ENCODE measurements at places on chromosomes 12 and 14.
A peak's percentile ranks its signal among the peaks of the same experiment; 100 is the strongest.

GRCh38 chr14:38211255-38211735 is 3.6 kb downstream of the SSTR1 start:
- no peak overlapping the region for H3K4me3 ChIP-seq
- H3K27me3 ChIP-seq: peaks cover 45% of the 10 kb centered on the region
- H3K4me1 ChIP-seq: peaks cover 7% of the 10 kb centered on the region
- DNase-seq: no peak

- peaks cover 28% of the 10 kb centered on the region for H3K4me1 ChIP-seq
- H3K4me3 ChIP-seq: peak overlapping the region; percentile 88
- no peaks in the 10 kb centered on the region for H3K27me3 ChIP-seq
These were observed 387 bp upstream of the IPO8 start for GRCh38 chr12:30696103-30696408.

GRCh38 chr14:34845869-34846268 is 29.3 kb downstream of the BAZ1A start:
- H3K4me3 ChIP-seq: no peak overlapping the region
- H3K27me3 ChIP-seq: no peaks in the 10 kb centered on the region
- DNase-seq: no peak
- H3K36me3 ChIP-seq: no peaks in the 10 kb centered on the region
- H3K4me1 ChIP-seq: peaks cover 8% of the 10 kb centered on the region

DNA sequence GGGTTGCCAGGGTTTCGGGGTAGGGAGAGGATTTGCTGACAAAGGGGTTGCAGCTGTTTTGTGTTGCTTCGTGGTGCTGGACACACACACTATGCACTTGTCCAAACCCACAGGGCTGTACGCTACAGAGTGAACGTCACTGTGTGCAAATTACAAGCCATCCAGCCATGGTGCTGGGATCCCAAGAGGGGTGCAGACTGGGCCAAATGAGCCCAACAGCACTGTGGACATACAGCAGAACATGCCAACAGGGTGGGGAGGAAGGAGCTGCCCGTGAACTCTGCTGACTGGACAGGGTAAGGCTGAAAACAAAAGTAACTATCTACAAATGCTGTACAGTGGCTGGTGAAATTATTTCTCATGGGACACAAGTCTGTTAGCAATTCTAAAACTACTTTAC is 25.2 kb downstream of the POLE start:
- no peaks in the 10 kb centered on the region for H3K4me1 ChIP-seq
- no peaks in the 10 kb centered on the region for H3K27me3 ChIP-seq
- H3K4me3 ChIP-seq: no peak overlapping the region
- no peak overlapping the region for H3K27ac ChIP-seq
- peaks cover 29% of the 10 kb centered on the region for H3K36me3 ChIP-seq

GRCh38 chr14:79011091-79011919 is 841.1 kb downstream of the NRXN3 start:
- H3K36me3 ChIP-seq: no peaks in the 10 kb centered on the region
- no peak overlapping the region for H3K27ac ChIP-seq
- peak; percentile 6 for DNase-seq
- peaks cover 13% of the 10 kb centered on the region for H3K27me3 ChIP-seq

- no peak overlapping the region for H3K27ac ChIP-seq
- no peak overlapping the region for H3K4me3 ChIP-seq
- no peaks in the 10 kb centered on the region for H3K4me1 ChIP-seq
- peaks cover 89% of the 10 kb centered on the region for H3K27me3 ChIP-seq
These were observed 19.8 kb upstream of the SMUG1 start for GRCh38 chr12:54208591-54208990.

DNA sequence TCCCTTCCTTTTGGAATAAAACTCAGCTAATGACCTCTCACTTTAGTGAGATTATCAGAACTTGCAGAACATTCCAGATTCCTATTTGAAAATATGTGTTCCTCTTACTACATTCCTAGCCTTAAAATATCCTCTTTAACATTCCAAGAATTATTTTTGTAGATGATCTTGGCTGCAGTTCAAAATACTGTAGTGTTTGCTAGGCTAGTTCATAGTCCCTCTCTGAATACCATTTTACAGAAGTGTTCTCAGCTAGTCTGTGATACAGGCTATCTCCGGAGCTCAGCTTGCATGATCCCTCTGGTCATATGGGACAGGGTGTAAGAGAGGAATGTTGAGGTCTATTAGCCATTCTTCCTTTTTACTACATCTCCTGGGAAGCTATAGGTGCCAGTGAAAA is 17.6 kb upstream of the GPR33 start:
- DNase-seq: no peak
- no peaks in the 10 kb centered on the region for H3K4me1 ChIP-seq
- H3K36me3 ChIP-seq: no peaks in the 10 kb centered on the region
- H3K27me3 ChIP-seq: peaks cover 18% of the 10 kb centered on the region

DNA sequence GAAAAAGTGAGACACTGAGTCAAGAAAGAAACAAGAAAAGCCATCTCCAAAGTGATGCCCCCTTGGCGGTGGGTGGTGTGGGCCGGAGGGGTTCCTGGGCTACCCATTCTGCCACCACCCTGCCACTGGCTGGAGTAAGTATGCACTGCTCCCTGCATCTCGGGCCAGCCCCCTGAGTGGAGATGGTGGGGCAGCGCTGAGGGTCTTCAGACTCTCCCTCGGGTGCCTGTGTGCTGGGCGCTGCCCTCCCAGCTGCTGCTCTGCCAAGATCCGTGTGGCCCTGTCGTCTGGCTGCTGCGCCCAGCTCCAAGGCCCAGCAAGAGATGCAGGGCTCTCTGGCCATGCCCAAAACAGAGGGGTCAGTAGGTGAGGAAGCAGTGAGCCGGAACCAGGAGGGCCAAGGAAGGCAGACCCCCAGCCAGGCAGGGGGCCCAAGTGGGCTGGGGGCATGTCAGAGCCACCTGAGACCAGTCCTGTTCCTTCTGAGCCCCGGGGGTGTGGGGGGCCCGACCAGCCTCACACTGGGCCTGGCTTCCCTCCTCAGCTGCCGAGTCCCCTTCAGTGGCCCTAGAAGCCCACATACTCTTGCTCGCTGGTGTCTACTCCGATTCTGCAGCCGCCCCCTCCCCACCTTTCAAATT is 5.2 kb downstream of the GPR132 start:
- no peak for DNase-seq
- H3K4me3 ChIP-seq: no peak overlapping the region
- H3K36me3 ChIP-seq: peaks cover 25% of the 10 kb centered on the region
- H3K27ac ChIP-seq: no peak overlapping the region
- peaks cover 9% of the 10 kb centered on the region for H3K4me1 ChIP-seq

GRCh38 chr14:88473791-88474190 is 81.0 kb downstream of the PTPN21 start:
- no peak overlapping the region for H3K4me3 ChIP-seq
- no peaks in the 10 kb centered on the region for H3K27me3 ChIP-seq
- peaks cover 3% of the 10 kb centered on the region for H3K4me1 ChIP-seq

GRCh38 chr12:64729909-64730587 is 29.2 kb downstream of the GNS start:
- no peak overlapping the region for H3K27ac ChIP-seq
- DNase-seq: no peak
- H3K36me3 ChIP-seq: peaks cover 17% of the 10 kb centered on the region

GRCh38 chr14:80212023-80212397 is 706 bp upstream of the DIO2 start:
- no peaks in the 10 kb centered on the region for H3K4me1 ChIP-seq
- H3K36me3 ChIP-seq: peaks cover 4% of the 10 kb centered on the region
- DNase-seq: no peak
- H3K4me3 ChIP-seq: peak overlapping the region; percentile 62

DNA sequence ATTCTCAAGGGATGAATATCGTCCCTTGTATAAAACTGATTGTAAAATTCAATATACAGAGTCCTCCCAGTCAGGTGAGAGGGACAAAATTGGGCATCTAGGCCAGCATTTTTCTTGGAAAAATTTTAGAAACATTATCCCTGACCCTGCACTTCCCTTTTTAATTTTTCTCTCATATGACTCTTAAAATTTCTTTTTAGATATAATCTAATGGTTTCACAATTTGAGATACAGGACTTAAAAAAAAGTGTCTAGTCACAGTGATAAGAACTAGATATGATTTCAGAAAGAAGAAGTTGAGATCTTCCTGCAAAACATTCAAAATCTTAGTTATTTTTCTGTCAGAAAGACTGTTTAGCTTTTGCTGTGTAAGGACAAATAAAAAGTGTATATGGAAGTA is 270.8 kb upstream of the PPFIA2 start:
- H3K4me1 ChIP-seq: no peaks in the 10 kb centered on the region
- no peak overlapping the region for H3K4me3 ChIP-seq
- no peaks in the 10 kb centered on the region for H3K27me3 ChIP-seq

DNA sequence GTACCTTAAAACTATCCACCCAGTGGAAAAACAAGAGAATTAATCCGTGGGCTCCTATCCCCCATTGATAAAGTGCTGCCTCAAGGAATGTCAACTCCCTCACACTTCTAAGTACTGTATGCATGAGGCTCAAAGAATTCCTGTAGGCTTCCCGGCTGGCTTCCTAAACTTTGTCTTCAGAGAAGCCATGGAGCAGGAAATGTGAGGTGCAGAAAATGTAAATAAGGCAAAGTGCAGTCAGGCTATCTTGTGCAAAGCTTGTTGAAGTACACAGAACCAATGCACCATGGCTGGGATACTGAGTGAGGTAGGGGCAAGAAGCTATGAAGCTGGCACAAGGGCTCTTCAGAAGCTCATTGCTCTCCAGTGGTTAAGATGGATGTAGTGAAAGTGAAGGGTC is 611.0 kb downstream of the FSCB start:
- H3K27ac ChIP-seq: no peak overlapping the region
- H3K4me1 ChIP-seq: no peaks in the 10 kb centered on the region
- H3K4me3 ChIP-seq: no peak overlapping the region
- DNase-seq: no peak
- H3K36me3 ChIP-seq: no peaks in the 10 kb centered on the region

DNA sequence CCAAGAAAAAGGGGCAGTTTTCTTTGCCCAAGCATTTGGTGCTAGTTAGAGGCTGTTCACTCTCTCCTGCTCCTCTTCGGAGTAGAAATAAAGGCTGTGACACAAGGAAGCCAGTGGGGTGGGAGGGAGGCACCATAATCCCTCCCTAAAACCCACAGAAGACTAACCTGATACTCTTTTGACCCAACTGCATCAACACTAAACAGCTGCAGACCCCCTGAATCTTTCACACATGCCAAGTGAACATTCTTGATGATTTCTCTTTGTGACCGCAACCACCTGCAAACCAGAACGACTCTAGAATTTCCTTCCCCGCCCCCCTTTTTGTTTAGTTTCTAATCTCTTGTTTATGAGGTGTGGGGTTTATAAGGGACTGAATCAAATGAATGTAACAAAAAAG is 175.8 kb upstream of the BCL2L14 start:
- H3K4me1 ChIP-seq: peaks cover 5% of the 10 kb centered on the region
- H3K36me3 ChIP-seq: peaks cover 37% of the 10 kb centered on the region

DNA sequence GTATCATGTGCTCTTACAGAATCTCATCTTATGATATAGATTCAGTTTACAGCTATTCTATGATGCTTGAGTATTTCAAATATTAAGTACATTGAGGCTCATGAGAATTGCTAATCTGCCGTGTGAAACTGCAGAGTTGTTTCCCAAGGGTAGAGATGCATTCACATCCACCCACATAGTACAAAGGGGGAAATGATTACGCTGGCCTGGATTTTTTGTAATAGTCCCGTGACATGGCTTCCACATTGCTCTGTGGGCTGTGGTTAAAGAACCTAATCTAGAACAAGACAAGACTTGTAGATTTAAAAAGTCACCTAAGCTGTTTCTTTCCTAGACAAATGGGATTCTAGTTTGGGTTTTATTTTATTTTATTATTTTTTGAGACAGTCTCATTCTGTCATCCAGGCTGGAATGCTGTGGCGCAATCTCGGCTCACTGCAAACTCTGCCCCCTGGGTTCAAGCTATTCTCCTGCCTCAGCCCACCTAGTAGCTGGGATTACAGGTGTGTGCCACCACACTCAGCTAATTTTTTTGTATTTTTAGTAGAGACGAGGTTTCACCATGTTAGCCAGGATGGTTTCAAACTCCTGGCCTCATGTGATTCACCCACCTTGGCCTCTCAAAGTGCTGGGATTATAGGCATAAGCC is 13.0 kb upstream of the RIOX1 start:
- no peaks in the 10 kb centered on the region for H3K27me3 ChIP-seq
- no peaks in the 10 kb centered on the region for H3K4me1 ChIP-seq
- no peaks in the 10 kb centered on the region for H3K36me3 ChIP-seq
- no peak for DNase-seq
- no peak overlapping the region for H3K4me3 ChIP-seq
- no peak overlapping the region for H3K27ac ChIP-seq

- H3K36me3 ChIP-seq: peaks cover 6% of the 10 kb centered on the region
- no peak overlapping the region for H3K4me3 ChIP-seq
- H3K27ac ChIP-seq: no peak overlapping the region
- no peaks in the 10 kb centered on the region for H3K27me3 ChIP-seq
- H3K4me1 ChIP-seq: no peaks in the 10 kb centered on the region
These were observed 13.7 kb upstream of the REP15 start for GRCh38 chr12:27682534-27682933.

DNA sequence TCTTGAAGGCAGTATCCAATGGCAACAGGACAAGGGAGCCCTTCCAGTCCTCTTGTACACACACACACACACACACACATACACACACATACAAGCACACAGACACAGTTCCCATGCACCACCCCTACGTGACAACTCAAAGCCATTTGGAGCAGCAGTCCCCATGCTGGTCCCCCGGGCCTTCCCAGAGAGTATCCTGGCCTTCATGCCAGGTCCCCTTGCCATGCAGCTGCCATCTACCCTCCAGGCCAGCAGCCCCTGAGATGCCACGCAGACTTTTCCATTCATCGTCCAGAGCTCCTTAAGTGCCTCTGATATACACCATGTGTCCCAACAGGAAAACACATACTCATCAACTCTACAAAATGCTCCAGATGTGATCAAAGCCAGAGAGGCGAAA is 159.5 kb downstream of the ANO2 start:
- no peak for DNase-seq
- H3K4me1 ChIP-seq: no peaks in the 10 kb centered on the region
- H3K27ac ChIP-seq: no peak overlapping the region
- peaks cover 29% of the 10 kb centered on the region for H3K27me3 ChIP-seq
- no peak overlapping the region for H3K4me3 ChIP-seq

- no peaks in the 10 kb centered on the region for H3K4me1 ChIP-seq
These were observed 14.7 kb downstream of the PCBP2 start for GRCh38 chr12:53466640-53467039.

DNA sequence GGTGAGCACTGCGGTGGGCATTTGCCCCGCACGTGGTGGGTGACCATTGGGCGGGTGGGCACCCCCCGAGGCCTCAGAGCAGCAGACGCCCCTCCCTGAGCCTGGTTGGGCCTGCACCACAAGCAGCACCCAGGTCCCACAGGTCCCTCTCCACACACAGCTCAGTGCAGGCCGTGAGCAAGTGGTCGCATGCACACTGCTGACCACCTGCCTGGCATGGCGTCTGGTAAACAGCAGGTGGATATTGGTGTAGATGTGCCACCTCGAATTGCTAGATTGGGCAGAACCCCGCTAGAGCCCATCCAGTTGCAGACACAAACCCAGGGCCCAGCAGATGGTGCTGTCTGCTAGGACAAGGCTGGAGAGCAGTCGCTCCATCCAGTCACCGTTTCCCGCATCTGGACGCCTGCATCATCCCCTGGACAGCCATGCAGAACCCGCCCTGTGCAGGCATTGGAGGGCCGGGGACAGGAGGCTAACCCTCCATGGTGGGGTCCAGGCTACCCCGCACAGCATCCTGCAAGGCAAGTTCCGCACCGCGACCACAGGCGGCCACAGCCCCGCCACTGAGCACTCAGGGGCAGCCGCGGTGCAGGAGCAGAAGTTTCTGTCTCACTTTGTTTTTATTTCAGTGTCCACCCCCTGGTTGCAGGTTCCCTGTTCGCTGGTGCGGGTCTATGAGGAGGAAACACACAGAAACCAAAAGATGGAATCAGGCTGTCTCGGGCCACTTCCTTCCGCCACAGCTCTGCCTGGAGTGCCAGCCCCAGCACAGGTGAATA is 45.6 kb upstream of the RIMBP2 start:
- H3K27ac ChIP-seq: no peak overlapping the region
- peaks cover 13% of the 10 kb centered on the region for H3K27me3 ChIP-seq
- no peak overlapping the region for H3K4me3 ChIP-seq
- peak; percentile 79 for DNase-seq
- no peaks in the 10 kb centered on the region for H3K4me1 ChIP-seq
